Myocyte (in vitro differentiated cells): ENCODE measurements at places on chromosomes 4 and X. TPM values are rescaled to one million over a fixed set of nuclear protein-coding genes. Genes with fewer than 3 reads are reported as not detected.
A peak's percentile ranks its signal among the peaks of the same experiment; 100 is the strongest.

LONRF3 gene
- 1.5 and 1.8 TPM in 2 replicates for total RNA-seq

TMEM128 gene
- total RNA-seq, result 16.9 and 18.5 TPM in 2 replicates

GYPA gene
- total RNA-seq, result not detected in 2 replicates

IL9R gene
- not detected in 2 replicates for total RNA-seq

SMIM14 gene
- 16.1 and 25.4 TPM in 2 replicates for total RNA-seq

OPN1MW3 gene
- not detected in 2 replicates for total RNA-seq

TEX11 gene
- not detected in 2 replicates for total RNA-seq

SSX1 gene
- total RNA-seq, result not detected in 2 replicates

GPR82 gene
- total RNA-seq, result not detected in 2 replicates

DNA sequence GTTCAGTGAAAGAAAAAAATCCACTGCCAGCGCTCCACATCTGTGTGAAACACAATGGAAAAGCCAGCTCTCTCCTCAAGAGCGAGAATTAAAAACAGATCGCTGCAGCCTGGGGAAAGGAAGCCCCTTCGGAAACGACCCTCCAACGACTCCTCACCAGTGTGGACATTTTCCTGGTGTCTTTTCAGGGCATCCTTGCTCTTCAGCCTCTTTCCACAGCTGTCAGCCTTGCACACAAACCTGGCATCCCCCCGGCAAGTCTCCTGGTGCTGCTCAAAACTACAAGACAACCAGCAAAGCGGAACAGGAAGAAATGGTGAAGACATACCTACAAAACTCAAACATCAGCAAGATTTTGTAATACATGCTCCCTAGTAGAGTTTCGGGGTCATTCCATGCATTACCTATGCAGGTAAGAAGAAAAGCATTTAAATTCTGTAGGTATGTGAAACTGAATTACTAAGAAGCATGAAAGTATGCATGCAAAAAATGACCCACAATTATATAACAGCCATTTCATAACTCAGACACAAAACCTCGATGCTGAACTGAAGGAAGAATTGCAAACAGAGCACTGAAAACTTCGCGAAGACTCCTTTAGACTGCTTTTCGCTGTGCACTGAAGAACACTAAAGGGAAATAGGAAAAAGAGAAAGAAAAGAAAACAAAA, 106.1 kb downstream of the PRDM5 start:
- DNase-seq, result no peak

- DNase-seq, result no peak
Observed at GRCh38 chr4:153010146-153010545, 74.0 kb downstream of the FHDC1 start.

GRCh38 chr4:157983300-157983699, 189.5 kb downstream of the GASK1B start:
- DNase-seq, result no peak

- no peak for DNase-seq
Observed at GRCh38 chrX:125651426-125651825, 331.8 kb downstream of the TEX13C start.

GRCh38 chr4:16136827-16137226, 53.0 kb upstream of the PROM1 start:
- DNase-seq, result peak; percentile 93

DNA sequence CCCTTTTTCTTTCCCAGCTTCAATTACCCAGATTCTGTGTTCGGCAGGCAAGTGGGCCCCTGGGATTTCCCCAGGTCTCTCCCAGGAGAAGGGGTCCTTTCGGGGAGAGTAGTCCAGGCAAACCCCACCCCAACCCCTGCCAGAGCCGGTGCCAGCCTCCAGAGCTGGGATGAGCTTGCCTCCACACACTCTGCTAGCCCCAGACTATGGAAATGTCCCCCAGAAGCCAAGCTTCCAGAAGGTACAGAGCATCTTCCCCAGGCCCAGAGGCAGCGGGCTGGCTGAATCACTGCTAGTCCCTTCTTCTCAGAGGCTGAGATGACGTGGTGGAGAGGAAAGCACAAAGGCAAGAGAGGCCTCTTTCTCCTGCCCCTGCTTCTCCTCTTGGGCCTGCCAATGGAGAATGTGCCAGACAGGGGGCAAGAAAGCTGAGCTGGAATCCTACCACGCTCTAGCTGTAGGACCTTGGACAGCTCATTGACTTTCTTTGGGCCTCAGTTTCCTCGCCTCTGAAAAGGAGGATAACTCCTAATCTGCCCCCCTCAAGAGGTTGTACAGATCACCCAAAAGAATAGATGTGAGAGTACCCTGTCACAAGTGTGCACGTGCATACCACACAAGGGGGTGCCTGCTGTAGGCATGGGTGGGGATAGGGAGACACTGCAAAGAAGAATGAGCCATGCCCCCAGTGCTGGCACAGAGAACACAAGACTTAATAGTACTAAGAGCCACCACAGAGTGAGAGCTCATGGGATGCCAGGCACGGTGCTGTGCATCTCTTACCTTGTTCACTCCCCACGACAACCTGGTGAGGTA, 2.1 kb downstream of the SASH3 start:
- DNase-seq, result no peak

DNA sequence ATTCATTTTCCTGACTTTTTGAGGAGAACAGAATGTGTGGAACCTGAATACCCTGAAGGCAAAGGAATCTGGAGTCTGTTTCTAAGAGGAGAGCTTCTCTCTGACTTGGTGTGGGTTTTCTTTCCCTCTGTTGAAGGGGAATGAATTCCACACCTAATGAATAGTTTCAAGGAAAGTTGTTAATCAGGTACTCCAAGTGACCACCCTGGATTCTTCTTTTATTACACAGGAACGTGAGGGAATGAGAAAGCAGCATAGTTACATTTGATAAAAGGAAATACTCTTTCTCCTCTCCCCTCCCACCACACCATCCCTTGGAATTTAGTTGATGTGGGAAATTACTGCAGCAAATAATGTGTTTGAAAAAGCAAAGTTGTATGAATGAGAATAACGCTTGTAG, 29.7 kb downstream of the SLIT2 start:
- no peak for DNase-seq

DNA sequence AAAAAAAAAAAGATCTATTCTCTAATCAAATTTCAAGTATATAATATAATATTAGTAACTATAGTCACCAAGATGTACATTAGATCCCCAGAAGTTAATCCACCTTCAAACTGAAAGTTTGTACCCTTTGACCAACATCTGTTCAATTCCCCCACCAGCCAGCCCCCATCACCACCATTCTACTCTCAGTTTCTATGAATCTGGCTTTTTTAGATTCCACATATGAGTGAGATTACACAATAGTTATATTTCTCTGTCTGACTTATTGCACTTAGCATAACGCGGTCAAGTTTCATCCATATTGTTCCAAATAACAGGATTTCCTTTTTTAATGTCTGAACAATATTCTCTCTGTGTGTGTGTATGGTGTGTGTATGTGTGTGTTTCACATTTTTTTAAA, 33.7 kb upstream of the VMA21 start:
- no peak for DNase-seq

DNA sequence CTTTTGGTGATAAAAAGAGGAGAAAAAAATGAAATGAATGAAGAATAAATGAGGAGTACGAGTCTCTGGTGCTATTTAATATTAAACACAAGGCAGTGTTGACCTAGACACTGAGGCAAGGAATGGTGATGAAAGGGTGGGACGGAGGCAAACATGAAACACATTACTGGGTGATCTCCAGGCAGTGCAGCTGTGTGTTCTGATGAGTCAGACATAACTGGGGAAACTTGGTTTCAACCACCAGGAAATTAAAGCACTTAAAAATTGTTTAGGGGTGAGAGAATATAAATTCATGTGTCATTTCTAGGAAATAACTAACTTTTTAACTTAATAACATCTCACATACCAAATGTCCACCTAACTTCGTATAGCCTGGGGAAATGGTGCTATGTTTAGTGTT, 19.7 kb upstream of the CXCL6 start:
- DNase-seq, result peak; percentile 83

GRCh38 chr4:7266525-7267292, 74.4 kb downstream of the SORCS2 start:
- DNase-seq, result peak; percentile 87

DNA sequence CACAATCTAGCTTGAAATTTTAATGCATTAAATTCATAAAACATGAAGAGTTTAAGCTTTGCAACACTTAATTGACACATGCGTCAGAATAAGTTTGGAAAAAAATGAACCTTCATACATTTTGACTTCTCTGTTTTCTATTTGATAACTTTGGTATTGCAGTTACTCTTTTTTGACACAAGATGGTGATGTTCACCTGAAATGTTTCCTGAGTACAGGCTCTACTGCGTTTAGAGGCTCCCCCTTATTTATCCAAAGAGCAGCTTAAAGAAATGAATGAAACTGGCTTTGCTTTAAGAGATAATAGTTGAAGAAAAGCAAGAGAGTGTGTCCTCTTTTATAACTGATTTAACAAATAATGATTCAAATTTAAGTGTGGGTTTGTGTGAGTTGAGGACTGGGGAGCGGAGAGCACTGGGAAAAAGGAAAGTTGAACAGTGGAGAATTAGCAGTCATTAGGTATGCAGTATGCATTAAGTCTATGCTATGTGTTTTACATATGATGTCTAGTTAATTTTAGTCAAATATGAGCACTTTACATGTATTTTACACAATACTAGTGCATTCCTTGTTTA, 180.6 kb upstream of the NUDT6 start:
- peak; percentile 55 for DNase-seq

DNA sequence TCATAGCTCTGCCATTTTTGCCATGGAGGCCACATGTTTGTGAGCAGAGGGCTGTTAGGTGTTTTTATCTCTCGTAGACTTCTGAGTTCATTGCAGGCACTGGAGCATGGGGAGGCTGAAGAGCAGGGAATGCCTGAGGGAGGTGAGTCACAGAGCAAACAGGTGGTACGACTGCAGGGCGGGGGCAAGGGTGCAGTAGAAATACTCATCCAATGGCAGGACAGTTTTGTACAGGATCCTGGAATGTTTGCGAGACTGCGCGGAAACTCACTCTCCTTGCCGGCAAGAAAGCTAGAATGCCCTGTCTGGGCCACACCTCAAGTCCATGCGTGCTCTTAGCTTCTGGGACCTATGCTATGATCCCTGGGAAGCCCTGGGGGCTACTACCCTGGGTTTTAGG, 20.0 kb upstream of the VCX2 start:
- no peak for DNase-seq

- DNase-seq, result peak; percentile 36
Observed at GRCh38 chrX:134932528-134933217, 58.1 kb upstream of the SMIM10 start.

GRCh38 chr4:121246698-121247097, 82.6 kb upstream of the TNIP3 start:
- no peak for DNase-seq

- DNase-seq, result peak; percentile 1
Observed at GRCh38 chrX:141439651-141440050, 144.9 kb downstream of the SPANXA1 start.

GRCh38 chr4:151992332-151993154, 231.7 kb upstream of the GATB start:
- DNase-seq, result no peak
